Stimulated activated CD4-positive, alpha-beta T cell treated with anti-CD3 and anti-CD28 coated beads, Interleukin-15, amount 100 ng/mL, for 1 hour (primary cell): ENCODE measurements at places on chromosomes 4 and X.

GRCh38 chrX:106901341-106901740 is 1.8 kb downstream of the RIPPLY1 start:
- DNase-seq, result no peak

- no peak for DNase-seq
Measured at GRCh38 chr4:167964766-167965373, 127.5 kb upstream of the ANXA10 start.

- no peak for DNase-seq
Measured at GRCh38 chr4:133146574-133147241, 2.4 kb upstream of the PCDH10 start.

- no peak for DNase-seq
Measured at GRCh38 chrX:109709129-109709631, 23.9 kb downstream of the ACSL4 start.

- DNase-seq, result no peak
Measured at GRCh38 chr4:174490451-174490961, 31.8 kb downstream of the HPGD start.

DNA sequence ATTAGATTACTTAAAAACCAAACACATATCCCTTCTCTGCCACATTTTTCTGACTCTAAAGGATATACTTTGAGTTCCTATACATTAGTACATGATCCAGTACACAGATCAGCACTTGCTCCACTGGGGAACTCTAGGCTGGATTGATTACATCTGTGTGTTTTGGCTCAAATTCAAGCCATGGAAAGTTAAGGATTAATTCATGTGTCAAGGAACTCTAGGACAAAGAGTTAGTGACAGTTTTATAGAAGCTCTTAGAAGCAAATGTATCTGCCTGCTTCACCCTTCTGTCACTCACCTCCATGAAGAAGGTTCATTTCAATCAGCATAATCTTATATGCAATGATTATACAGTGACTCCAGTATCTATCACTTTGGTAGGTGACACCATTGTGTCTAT is 43.2 kb downstream of the SCFD2 start:
- DNase-seq, result no peak
